ENCODE measurements at places on chromosomes 5 and 9.

- H3K4me3 ChIP-seq = no peak overlapping the region
- no peaks in the 10 kb centered on the region for H3K4me1 ChIP-seq
- no peak overlapping the region for H3K27ac ChIP-seq
- H3K27me3 ChIP-seq = no peaks in the 10 kb centered on the region
These were observed 233.9 kb upstream of the SGCD start for GRCh38 chr5:156093024-156093423.

DNA sequence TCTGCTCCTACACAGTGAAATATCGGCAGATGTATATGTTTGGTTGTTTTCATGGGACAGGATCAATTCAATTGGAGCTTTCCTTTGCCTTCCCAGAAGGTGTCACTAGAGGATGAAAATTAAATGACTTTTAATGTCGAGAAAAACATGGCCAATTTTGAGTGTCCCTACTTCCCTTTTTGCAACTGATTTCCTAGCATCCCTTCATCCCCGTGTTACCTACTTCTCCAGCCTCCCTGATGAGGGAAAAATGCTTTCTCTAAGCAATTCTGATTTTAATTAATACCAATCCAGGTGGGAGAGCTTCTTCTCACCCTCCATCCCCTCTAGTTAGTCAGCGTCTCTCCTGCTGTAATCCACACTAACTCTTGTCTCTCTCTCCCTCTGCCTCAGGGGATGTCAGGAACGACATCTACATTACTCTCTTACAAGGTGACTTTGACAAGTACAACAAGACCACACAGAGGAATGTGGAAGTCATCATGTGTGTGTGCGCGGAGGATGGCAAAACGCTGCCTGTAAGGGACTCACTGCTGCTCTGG is 64.9 kb downstream of the DOCK2 start:
- H3K4me1 ChIP-seq = no peaks in the 10 kb centered on the region
- no peaks in the 10 kb centered on the region for H3K27me3 ChIP-seq
- H3K4me3 ChIP-seq = no peak overlapping the region
- peaks cover 49% of the 10 kb centered on the region for H3K36me3 ChIP-seq
- no peak for DNase-seq

- no peaks in the 10 kb centered on the region for H3K36me3 ChIP-seq
- H3K4me3 ChIP-seq = no peak overlapping the region
- no peak overlapping the region for H3K27ac ChIP-seq
- H3K4me1 ChIP-seq = no peaks in the 10 kb centered on the region
- peaks cover 9% of the 10 kb centered on the region for H3K27me3 ChIP-seq
- no peak for DNase-seq
These were observed 706.6 kb upstream of the ZNF608 start for GRCh38 chr5:125452991-125453390.

- H3K27ac ChIP-seq = peak overlapping the region; percentile 67
- no peak for DNase-seq
- H3K4me1 ChIP-seq = peaks cover 12% of the 10 kb centered on the region
- H3K36me3 ChIP-seq = no peaks in the 10 kb centered on the region
- no peak overlapping the region for H3K4me3 ChIP-seq
These were observed 79.1 kb downstream of the ZNF618 start for GRCh38 chr9:113955076-113955752.

- peaks cover 47% of the 10 kb centered on the region for H3K4me1 ChIP-seq
- no peaks in the 10 kb centered on the region for H3K27me3 ChIP-seq
- peak overlapping the region; percentile 95 for H3K4me3 ChIP-seq
These were observed 724 bp downstream of the PRRC2B start for GRCh38 chr9:131394464-131395156.

GRCh38 chr9:76835571-76836283 is 70.2 kb downstream of the PRUNE2 start:
- no peaks in the 10 kb centered on the region for H3K4me1 ChIP-seq
- H3K4me3 ChIP-seq = no peak overlapping the region
- H3K36me3 ChIP-seq = no peaks in the 10 kb centered on the region
- H3K27ac ChIP-seq = no peak overlapping the region
- DNase-seq = no peak

DNA sequence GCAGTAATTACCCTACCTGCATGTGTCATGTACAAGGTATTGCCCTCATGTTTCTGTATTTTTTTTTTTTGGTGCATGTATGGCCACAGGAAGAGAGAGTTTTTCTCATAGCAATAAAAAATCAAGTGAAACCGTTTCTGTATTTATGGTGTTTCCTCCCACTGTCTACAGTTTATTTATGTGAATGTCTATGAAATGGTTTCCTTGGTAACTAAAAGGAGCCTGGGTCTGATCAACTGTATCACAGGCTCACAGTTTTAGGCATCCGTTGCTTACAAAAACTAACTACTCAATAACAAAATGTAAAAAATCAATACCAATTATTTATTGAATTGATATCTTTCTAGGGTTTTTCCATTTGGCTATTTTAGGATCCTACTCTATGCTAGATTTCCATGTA is 464.4 kb downstream of the TAF11L14 start:
- H3K27me3 ChIP-seq = no peaks in the 10 kb centered on the region
- H3K27ac ChIP-seq = no peak overlapping the region
- DNase-seq = no peak
- H3K36me3 ChIP-seq = no peaks in the 10 kb centered on the region

DNA sequence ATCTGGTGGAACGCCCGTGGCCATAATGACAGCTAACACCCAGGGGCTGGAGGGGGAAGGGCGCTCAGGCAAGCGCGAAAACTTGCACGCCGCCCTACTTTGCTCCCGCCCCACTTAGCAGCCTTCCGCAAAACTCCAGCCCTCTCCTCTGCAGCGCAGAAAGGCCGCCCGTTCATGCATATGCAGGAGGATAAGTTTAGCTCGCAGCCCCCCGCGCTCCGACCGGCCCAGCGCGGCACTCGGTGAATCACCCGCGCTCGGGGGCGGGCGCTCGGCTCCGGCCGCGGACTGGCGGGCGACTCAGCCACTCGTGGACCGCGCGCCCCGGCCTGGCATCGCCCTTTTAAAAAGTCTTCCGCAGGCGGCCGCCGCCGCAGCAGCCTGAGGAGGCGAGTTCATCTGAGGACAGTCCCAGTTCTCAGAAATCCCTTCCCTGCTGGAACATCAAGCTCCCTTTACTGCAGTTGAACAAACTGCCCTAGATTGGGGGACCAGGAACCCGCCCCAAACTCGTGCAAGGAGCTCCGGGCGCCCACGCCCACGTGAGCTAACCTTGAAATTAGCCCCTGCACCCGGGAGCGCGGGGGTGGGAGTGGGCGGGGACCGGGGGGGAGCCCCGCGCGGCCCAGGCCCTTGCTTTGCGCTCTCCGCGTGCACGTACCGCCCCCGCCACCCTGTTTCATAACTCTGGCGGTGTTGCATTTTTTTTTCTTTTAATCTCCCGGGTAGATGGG is 4.5 kb upstream of the KLF9 start:
- no peaks in the 10 kb centered on the region for H3K27me3 ChIP-seq
- H3K36me3 ChIP-seq = no peaks in the 10 kb centered on the region
- peak overlapping the region; percentile 98 for H3K27ac ChIP-seq
- peak overlapping the region; percentile 98 for H3K4me3 ChIP-seq
- peaks cover 47% of the 10 kb centered on the region for H3K4me1 ChIP-seq

- H3K27ac ChIP-seq = no peak within 1 kb of the TSS
- no peak for DNase-seq
- no peak within 1 kb of the TSS for H3K4me3 ChIP-seq
These were observed at the start of gene NR2F1 for GRCh38 chr5:93582677-93583438. TSS of gene NR2F1 (plus strand) at chr5:93583222. CDS start at chr5:93585024, 1,802 bp downstream.

GRCh38 chr5:145637396-145637795 is 197.7 kb downstream of the PRELID2 start:
- H3K36me3 ChIP-seq = no peaks in the 10 kb centered on the region
- no peak overlapping the region for H3K4me3 ChIP-seq
- no peaks in the 10 kb centered on the region for H3K4me1 ChIP-seq

GRCh38 chr5:139038613-139039305 is 159.4 kb downstream of the SIL1 start:
- no peak overlapping the region for H3K4me3 ChIP-seq
- H3K27ac ChIP-seq = no peak overlapping the region
- peaks cover 47% of the 10 kb centered on the region for H3K36me3 ChIP-seq
- H3K27me3 ChIP-seq = no peaks in the 10 kb centered on the region

GRCh38 chr9:33452828-33453271 is 5.5 kb upstream of the AQP3 start:
- peaks cover 4% of the 10 kb centered on the region for H3K4me1 ChIP-seq
- H3K27ac ChIP-seq = no peak overlapping the region
- no peak overlapping the region for H3K4me3 ChIP-seq

- H3K4me1 ChIP-seq = peaks cover 85% of the 10 kb centered on the region
- H3K27ac ChIP-seq = peak overlapping the region; percentile 98
- peak overlapping the region; percentile 92 for H3K4me3 ChIP-seq
- no peaks in the 10 kb centered on the region for H3K27me3 ChIP-seq
- H3K36me3 ChIP-seq = no peaks in the 10 kb centered on the region
These were observed 7.4 kb downstream of the B4GALT1 start for GRCh38 chr9:33159777-33160127.

- H3K36me3 ChIP-seq = no peaks in the 10 kb centered on the region
- DNase-seq = no peak
- no peak overlapping the region for H3K27ac ChIP-seq
- H3K4me1 ChIP-seq = no peaks in the 10 kb centered on the region
- no peak overlapping the region for H3K4me3 ChIP-seq
These were observed 70.8 kb downstream of the NXNL2 start for GRCh38 chr9:88605512-88606362.

DNA sequence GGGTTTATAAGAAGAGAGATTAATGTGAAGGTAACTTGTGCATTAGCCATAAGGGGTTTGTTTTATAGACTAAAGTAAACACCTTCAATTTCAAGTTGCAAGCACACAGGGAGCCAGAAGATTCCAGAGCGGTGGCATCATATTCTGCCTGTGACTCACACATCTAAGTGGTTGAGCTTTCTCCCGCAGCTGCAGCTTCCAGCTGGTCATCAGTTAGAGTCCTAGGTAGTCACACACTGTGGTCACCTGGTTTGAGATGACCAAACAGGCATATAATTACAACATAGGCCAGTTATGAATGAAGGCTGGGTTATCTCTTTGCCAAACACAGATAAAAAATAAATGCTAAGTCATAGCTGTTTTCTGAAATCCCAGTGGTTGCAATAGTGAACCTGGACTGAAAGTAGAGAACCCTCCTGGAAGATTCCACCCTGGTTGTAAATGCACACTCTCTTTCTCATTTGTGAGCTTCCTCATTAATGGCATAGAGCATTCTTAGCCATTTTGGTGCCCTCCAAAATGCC is 171.3 kb downstream of the GDNF start:
- no peak overlapping the region for H3K4me3 ChIP-seq
- H3K27me3 ChIP-seq = no peaks in the 10 kb centered on the region
- DNase-seq = no peak

- no peak overlapping the region for H3K4me3 ChIP-seq
- peaks cover 15% of the 10 kb centered on the region for H3K4me1 ChIP-seq
- H3K27ac ChIP-seq = peak overlapping the region; percentile 32
- no peak for DNase-seq
- peaks cover 19% of the 10 kb centered on the region for H3K36me3 ChIP-seq
These were observed 9.9 kb downstream of the HNRNPAB start for GRCh38 chr5:178214160-178214803.

DNA sequence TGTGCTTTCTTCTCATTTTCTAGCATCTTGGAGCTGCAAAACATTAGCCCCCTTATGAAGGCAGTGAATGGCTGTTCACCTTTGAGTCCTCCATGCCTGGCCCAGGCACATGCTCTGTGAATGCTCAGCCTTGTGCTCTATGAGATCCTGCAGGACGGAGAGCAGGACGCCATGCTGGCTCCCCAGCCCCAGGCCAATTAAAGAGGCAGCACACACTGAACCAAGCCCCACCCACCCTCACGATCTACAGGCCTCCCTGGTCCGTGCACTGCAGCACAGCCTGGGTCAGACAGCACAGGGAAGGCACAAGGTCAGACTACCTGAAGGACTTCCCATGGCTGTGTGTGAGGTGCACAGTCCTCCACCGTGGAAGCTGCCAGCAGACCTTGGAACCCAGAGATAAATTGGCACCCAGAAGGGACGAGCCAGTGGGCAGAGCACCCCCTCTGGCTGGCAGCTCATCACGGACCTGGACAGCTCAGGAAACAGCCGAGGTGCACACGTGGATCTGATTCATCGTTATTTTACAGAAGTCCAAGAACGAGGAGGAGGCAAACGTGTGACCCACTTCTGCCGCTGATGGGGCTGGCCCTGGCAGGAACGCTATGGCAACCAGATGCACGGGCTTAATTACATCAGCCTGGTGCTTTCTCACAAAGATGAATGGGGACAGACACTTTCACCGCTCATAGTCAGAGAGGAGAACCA is 59.5 kb downstream of the OLFM1 start:
- no peak for DNase-seq
- H3K36me3 ChIP-seq = peaks cover 26% of the 10 kb centered on the region
- H3K27me3 ChIP-seq = peaks cover 29% of the 10 kb centered on the region
- H3K27ac ChIP-seq = no peak overlapping the region

- no peaks in the 10 kb centered on the region for H3K27me3 ChIP-seq
- no peak overlapping the region for H3K27ac ChIP-seq
- H3K4me3 ChIP-seq = no peak overlapping the region
- DNase-seq = no peak
- no peaks in the 10 kb centered on the region for H3K36me3 ChIP-seq
- peaks cover 51% of the 10 kb centered on the region for H3K4me1 ChIP-seq
These were observed 109.3 kb downstream of the UGCG start for GRCh38 chr9:112005939-112006338.

GRCh38 chr5:116423141-116423540 is 151.5 kb downstream of the SEMA6A start:
- no peaks in the 10 kb centered on the region for H3K27me3 ChIP-seq
- H3K36me3 ChIP-seq = peaks cover 43% of the 10 kb centered on the region
- peaks cover 4% of the 10 kb centered on the region for H3K4me1 ChIP-seq
- H3K4me3 ChIP-seq = no peak overlapping the region
- H3K27ac ChIP-seq = no peak overlapping the region
- no peak for DNase-seq

DNA sequence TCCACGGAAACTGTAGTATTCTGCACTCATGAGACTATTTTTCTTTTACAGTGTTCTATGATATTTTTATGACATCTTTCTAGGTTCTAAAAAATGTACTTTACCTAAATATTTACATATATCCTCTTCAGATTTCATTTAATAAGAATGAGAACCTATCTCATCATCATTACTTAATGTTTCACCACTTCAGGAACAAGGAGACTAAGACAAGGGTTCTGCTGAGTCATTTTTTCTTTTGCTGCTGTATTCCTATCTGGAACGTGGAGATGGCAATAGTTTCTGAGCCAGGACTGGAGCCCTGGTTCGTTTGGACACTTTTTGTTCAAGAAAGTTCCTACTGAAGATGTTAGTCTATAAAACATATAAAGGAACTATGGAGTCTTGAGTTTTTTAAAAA is 258.2 kb upstream of the MAP3K1 start:
- no peak for DNase-seq
- H3K27ac ChIP-seq = no peak overlapping the region
- H3K4me1 ChIP-seq = peaks cover 12% of the 10 kb centered on the region
- H3K4me3 ChIP-seq = no peak overlapping the region

GRCh38 chr5:134479839-134480238 is 45.6 kb upstream of the JADE2 start:
- no peak for DNase-seq
- no peak overlapping the region for H3K4me3 ChIP-seq
- H3K27ac ChIP-seq = no peak overlapping the region
- H3K36me3 ChIP-seq = no peaks in the 10 kb centered on the region
- no peaks in the 10 kb centered on the region for H3K4me1 ChIP-seq
- H3K27me3 ChIP-seq = peaks cover 7% of the 10 kb centered on the region

GRCh38 chr9:138103849-138104206 is 226.2 kb downstream of the CACNA1B start:
- H3K27ac ChIP-seq = no peak overlapping the region
- no peak for DNase-seq
- H3K36me3 ChIP-seq = no peaks in the 10 kb centered on the region

GRCh38 chr9:136695435-136695895 is 8.2 kb upstream of the AGPAT2 start:
- H3K27me3 ChIP-seq = peaks cover 15% of the 10 kb centered on the region
- H3K27ac ChIP-seq = no peak overlapping the region
- H3K4me1 ChIP-seq = peaks cover 13% of the 10 kb centered on the region

- no peak overlapping the region for H3K4me3 ChIP-seq
- no peaks in the 10 kb centered on the region for H3K27me3 ChIP-seq
- H3K36me3 ChIP-seq = no peaks in the 10 kb centered on the region
- no peak overlapping the region for H3K27ac ChIP-seq
- no peak for DNase-seq
These were observed 20.8 kb downstream of the MARCHF6 start for GRCh38 chr5:10374046-10375022.
